ENCODE measurements at places on chromosomes 2 and 18. TPM values are rescaled to one million over a fixed set of nuclear protein-coding genes. Genes with fewer than 3 reads are reported as not detected.

TNFAIP6 gene
- 2.9 TPM for polyA plus RNA-seq

TUBB8B gene
- not detected for polyA plus RNA-seq

EGR4 gene
- 0.04 TPM for polyA plus RNA-seq

SPATS2L gene
- polyA plus RNA-seq: 105 TPM

NTSR2 gene
- polyA plus RNA-seq: not detected

CYP27C1 gene
- polyA plus RNA-seq: 2.0 TPM

SCYGR2 gene
- not detected for polyA plus RNA-seq

Data from large intestine (tissue), 12 donors.